ENCODE measurements at places on chromosomes 5 and 9.

GRCh38 chr9:111868475-111868874, 28.1 kb upstream of the UGCG start:
- H3K27ac ChIP-seq, result no peak overlapping the region
- H3K4me3 ChIP-seq, result no peak overlapping the region
- no peaks in the 10 kb centered on the region for H3K27me3 ChIP-seq
- peaks cover 17% of the 10 kb centered on the region for H3K4me1 ChIP-seq
- no peak for DNase-seq
- H3K36me3 ChIP-seq, result no peaks in the 10 kb centered on the region

GRCh38 chr9:89984214-89984613, 379.4 kb downstream of the GADD45G start:
- no peak overlapping the region for H3K4me3 ChIP-seq
- H3K36me3 ChIP-seq, result no peaks in the 10 kb centered on the region
- peak; percentile 56 for DNase-seq
- no peaks in the 10 kb centered on the region for H3K27me3 ChIP-seq
- no peak overlapping the region for H3K27ac ChIP-seq
- peaks cover 10% of the 10 kb centered on the region for H3K4me1 ChIP-seq

- H3K4me1 ChIP-seq, result peaks cover 3% of the 10 kb centered on the region
- no peak overlapping the region for H3K27ac ChIP-seq
- DNase-seq, result no peak
- peaks cover 3% of the 10 kb centered on the region for H3K36me3 ChIP-seq
- H3K27me3 ChIP-seq, result no peaks in the 10 kb centered on the region
Measured at GRCh38 chr9:90818279-90818678, 16.7 kb downstream of the SYK start.

DNA sequence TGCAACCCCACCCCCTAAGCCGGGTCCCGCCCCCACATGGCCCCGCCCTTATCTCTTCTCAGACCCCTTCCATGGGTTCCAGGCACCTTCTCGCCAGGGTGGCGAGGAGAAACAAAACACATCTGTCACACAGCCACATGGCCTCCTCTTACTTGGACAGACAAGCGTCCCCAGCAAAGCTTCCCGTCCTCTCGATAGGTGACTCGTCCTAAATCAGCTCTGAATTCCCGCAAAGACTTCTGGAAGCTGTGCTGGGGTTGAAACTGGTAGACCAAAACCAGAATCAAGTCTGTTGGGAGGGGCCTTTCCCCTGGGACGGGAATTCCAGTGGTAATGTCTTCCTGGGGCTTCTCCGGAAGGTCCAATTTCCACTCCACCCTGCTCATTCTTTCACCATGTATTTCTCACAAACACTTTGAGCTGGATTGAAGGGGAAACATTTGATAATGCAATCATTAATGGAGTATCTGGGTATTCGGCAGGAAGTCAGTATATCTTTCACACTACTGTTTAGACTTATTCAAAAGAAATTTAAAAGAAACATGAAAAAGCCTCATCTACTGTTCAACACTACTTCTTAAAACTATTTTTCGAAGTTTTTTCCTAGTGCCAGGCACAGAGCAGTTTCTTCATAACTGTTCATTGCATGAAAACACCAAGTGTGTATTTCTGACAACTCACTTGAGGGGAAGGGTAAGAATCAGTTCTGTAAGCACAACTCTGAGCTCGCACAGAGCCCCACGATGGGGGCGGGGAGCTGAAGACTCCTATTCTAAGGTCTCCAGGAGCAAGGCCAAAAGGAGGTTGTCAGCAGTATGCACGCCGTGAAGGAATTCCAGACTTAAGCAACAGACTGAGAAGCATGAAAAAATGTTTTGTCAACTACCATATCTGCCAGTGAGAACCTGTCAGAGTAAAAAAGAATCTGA, 644 bp upstream of the CTNNAL1 start:
- peaks cover 28% of the 10 kb centered on the region for H3K4me1 ChIP-seq
- H3K27me3 ChIP-seq, result no peaks in the 10 kb centered on the region
- DNase-seq, result no peak
- H3K4me3 ChIP-seq, result peak overlapping the region; percentile 59
- H3K27ac ChIP-seq, result peak overlapping the region; percentile 36
- H3K36me3 ChIP-seq, result peaks cover 3% of the 10 kb centered on the region

DNA sequence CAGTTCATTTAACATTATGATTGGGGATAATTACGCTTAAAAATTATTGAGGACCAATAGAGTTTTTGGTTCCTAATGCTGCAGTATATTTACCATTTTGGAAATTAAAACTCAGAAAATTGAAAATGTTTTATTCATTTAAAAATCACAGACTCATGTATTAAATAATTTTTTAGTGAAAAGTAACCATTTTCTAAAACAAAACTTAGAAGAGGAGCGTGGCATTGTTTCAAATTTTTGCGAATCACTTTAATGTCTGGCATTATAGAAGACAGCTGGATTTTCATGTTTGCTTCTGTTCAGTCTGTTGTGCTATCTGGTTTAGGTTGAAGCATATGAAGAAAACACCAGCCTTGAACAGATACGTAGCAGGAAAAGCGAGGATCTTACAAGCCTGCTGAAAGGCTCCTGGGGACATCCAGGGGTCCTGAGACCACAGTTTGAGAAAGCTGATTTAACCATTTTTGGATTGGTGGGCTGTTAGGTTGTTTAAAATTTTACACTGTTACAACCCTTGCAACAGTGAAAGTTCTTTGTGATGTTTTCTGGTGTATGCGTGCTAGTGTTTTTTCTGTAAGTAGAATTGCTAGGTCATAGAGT, 1.6 kb downstream of the ZFYVE16 start:
- no peaks in the 10 kb centered on the region for H3K36me3 ChIP-seq
- H3K4me3 ChIP-seq, result peak overlapping the region; percentile 82
- no peak for DNase-seq

- H3K4me3 ChIP-seq, result peak overlapping the region; percentile 18
- H3K27ac ChIP-seq, result peak overlapping the region; percentile 76
- peaks cover 18% of the 10 kb centered on the region for H3K4me1 ChIP-seq
Measured at GRCh38 chr5:106454651-106455415, 1215.9 kb downstream of the EFNA5 start.

GRCh38 chr9:129496473-129497004, 124.4 kb downstream of the C9orf50 start:
- H3K27ac ChIP-seq, result peak overlapping the region; percentile 50
- peak; percentile 81 for DNase-seq

DNA sequence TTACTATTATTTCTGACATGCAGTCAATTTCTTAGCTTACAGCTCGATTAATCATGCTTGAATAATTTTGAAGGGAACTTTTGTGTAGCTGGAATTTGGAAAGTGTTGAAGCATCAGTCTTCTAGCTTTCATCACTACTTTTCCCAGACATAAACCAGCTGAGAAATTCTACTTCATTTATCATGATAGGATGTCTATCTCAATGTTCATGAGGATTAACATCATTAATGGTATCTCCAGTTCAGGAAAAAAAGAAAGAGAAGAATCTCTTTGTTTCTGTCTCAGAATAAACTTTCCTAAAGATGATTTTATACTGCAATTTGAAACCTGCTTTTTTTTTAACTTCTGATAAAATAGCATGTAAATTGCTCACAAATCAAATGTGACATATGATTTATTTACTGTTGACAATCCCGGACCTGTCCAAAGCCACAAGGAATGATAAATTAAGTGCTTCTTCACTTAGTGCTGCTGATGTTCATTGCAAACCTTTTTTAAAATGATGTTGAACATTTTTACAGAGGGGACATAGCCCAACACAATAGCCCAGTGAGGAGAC, 412.1 kb upstream of the CLINT1 start:
- no peak overlapping the region for H3K4me3 ChIP-seq
- no peaks in the 10 kb centered on the region for H3K4me1 ChIP-seq
- DNase-seq, result no peak
- H3K27me3 ChIP-seq, result peaks cover 29% of the 10 kb centered on the region

All from PC-3 (cell line).